ENCODE measurements at places on chromosomes 16 and 17.

DNA sequence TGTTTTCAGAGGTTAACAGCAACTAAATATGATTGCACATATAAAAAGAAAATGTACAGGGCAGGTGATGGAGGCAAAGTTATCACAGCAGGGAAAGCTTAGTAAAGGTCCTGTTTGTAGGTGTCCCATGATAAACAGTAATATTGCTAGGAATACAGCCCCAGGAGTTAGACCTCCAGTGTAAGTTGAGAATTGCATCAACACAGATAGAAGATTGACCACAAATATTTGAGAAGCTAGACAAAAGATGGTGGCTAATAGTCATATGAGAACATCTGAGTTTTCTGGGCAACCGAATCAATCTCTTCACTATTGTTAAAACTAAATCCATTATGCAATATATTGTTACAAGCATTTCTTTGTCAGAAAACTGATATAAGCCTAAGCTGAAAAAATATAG, 152.6 kb downstream of the CDH11 start:
- no peak for DNase-seq

DNA sequence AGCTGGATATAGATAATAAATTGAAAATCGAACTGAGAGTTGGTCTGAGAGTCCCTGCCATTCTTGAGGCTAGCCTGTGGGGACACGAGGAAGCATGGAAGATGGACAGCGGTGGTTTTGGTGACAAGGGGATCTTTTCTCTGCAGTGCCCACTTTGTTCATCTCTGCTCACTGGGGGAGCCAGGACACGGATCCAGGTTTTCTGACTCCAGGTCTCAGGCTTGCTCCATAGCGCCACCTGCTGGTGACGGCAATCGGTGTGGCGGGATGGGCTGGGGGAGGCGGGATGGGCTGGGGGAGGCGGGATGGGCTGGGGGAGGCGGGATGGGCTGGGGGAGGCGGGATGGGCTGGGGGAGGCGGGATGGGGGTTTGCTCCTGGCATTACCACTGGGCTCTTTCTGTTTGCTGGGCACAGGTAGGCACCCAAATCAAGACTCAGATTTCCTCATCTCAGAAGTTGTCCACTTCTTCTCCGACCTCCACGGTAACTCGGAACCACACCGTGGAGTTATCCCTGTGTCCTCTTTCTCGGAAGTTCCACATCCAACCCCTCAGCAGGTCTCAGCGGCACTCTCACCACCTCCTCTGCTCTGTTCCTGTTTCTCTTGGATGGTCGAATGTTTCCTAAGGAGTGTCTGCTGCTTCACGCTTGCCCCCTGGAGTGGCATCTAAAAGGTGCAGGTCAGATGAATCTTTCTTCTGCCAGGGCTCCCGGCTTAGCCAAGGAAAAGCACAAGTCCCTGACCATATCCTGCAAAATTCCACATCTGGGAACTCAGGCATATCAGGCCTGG, 142.4 kb downstream of the CYLD start:
- DNase-seq = no peak

- DNase-seq = no peak
Measured at GRCh38 chr17:21676281-21677111, 15.8 kb upstream of the KCNJ18 start.

- DNase-seq = no peak
Measured at GRCh38 chr17:57226793-57227192, 29.5 kb upstream of the MSI2 start.

- no peak for DNase-seq
Measured at GRCh38 chr16:16073891-16074881, 124.8 kb downstream of the ABCC1 start.

- no peak for DNase-seq
Measured at GRCh38 chr17:4968486-4969046, 949 bp upstream of the SPAG7 start.

GRCh38 chr16:59173408-59173831, 439.3 kb upstream of the GOT2 start:
- no peak for DNase-seq

DNA sequence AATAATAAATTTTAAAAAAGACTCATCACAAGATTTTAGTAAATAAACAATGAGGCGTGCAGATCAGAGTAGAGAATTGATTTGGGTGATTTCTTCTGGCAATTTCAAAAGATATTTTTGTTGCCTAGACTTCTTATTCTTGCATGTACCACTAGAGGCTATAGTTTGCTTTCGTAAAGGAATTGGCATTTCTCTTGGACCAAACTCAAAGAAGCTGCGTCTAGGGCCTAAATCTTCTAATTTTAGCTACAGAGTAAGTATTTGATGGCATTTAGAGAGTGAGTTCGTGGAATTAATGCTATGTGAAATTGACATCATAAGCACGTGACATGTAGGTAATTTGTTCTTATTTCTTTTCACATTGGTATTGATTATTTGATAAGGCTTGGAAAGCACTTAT, 24.4 kb upstream of the ABCC11 start:
- no peak for DNase-seq

DNA sequence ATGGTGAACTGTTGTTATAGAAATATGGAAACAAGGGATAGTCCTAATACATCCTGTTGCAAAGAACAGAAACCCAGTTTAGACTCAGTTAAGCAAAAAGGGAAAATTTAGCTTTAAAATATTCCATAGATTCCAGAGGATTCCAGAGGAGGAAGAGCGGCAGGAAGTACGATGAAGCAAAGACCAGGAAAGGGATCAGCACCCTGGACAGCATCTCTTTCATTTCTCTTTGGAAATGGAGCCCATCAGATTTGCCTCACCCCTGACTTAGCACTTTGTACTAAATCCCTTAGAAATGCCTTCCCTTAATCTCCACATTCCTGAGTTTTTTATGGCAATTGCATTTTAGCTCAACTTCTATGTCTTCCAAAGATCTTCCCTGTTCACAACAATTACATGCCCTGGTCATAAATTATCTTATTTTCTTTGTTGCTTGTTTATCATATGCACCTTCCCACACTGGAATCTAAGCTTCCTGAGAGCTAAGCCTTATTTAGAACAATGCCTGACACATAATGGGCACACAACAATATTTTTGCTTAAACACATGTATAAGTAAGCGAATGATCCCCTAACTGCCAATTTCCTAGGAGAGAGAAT, 150.0 kb upstream of the RBFOX1 start:
- peak; percentile 3 for DNase-seq

DNA sequence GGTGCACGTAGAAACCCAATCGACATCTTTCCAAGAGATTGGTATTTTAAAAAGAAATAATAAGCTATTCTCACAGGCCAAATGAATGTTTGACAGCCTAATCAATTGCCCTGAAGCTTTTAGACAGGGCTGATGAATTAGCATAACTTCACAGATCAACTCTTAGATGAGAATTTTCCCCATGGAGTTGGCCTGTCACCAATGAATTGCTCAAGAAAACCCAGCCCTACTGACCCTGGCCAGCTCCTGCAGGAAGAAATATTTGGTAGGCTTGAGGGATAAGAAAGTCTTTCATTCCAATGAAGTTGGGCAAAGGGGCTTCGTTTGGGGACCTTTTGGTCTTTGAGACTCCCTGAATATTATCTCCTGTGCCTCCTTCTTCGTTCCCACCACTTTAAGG, 23.4 kb upstream of the SEC14L1 start:
- DNase-seq = no peak

DNA sequence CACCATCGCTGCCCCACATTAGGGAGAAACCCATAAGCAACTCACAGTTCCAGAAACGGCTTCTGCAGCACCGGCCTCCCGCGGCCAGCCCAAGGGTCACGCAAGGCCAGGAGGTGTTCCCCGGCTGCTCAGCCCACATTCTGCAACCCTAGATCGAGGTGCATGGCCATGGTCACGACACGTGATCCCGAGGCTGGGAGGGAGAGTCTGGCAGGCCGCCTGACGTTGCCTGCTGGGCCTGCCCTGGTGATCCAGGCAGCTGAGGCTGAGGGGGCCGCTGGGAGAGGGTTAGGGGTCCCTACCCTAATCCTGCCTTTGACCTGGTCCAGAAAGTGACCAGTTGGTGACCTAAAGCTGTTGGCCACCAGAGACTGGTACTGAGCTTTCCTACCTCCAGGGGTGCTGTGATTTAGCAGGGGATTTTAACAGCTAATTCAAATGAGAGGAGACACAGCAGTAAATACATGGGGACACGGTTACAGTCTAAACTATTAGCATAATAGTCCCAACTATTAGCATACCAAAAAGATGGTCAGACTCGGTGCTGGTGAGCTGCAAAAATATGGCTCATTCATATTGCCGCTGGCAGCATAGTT, 97.4 kb upstream of the CIBAR2 start:
- no peak for DNase-seq
